ENCODE measurements at places on chromosomes 5 and 9.
A peak's percentile ranks its signal among the peaks of the same experiment; 100 is the strongest.

DNA sequence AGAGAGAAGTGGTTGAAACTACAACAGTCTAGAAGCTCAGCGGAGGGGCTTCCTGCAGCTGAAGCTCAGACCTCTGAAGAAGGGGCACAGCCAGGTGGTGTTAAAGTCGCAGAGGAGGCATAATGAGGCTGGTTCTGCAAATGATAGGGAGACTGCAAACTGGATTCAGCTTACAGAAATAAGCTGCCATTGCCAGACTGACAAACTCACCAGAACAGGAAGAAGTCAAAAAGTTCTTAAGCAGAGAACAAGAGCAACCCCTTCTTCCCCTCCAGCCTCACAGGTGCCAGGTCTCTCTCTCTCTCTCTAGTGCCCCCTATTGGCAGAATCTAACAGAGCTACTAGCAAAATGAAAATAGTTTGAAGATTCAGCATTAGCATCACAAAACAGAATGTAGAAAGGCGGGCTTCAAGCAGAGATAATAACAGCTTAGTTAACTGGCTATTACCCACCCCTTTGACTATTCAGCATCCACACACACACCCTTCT is 76.7 kb downstream of the GRAMD2B start:
- peak; percentile 11 for DNase-seq

GRCh38 chr5:77892061-77893010 is 116.2 kb upstream of the TBCA start:
- no peak for DNase-seq

GRCh38 chr5:143217065-143217803 is 186.3 kb downstream of the NR3C1 start:
- no peak for DNase-seq

DNA sequence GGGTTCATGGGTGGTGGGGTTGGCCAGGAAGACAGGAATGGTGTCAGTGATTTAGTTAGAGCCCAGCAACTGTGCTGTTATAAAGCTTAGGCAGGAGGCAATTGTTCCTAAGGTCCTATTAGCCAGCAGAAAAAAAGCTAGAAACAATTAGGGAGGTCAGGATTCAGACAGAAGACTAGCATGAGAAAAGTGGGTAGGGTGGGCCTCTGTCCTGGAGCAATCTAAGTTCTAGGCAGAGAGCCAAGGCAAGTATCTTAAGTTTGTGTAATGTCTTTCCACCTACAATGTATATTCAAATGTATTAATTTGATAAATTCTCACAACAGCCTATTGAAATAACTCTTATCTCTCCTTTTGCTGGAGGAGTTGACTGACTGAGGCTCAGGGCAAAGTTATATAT is 6.1 kb upstream of the ZFAND5 start:
- DNase-seq = no peak

- DNase-seq = no peak
These were observed 283.9 kb upstream of the ANKRD55 start for GRCh38 chr5:56517011-56517416.

DNA sequence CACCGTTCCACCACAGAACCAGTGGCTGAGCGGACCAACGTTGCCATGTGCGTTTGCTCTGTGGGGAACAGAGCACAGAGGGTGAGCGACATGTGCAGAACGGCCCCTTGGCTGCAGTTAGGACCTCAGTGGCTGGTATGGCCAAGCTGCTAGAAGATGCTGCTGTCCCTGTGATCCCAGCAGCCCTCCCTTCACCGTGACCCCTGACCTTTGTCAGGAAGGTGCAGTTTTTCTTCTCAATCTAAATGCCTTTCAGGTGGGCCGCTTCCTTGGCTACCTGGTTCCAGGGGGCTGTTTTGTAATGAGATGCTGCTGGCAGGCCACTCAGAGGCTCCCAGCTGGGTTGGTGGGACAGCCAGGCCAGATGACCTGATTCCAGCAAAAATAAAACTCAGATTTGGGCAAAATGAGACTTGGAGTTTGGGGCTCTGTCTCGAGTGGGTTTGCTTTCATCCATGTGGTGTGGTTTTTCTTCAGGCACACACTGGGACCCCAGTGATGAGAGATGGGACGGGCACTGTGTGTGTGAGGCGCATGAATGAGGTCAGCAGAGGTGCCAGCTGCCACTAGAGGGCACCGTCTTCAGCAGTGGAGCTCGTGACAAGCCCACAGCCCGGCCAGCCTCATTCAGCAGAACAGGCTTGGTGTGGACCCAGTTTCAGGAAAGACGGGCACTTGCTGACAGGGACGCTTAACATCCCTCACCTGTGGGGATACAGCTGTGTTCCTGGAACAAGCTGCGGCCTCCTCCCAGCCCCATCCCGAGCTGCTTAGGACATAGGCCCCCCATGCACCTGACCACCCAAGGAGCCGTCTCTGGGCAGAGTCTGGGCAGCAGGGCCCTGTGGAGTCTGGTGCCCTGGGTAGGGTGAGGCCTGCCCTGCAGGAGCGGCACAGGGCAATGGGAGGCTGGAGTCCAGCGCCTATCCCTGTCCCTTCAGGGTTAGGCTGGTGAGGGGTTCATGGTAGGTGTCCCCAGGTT is 4.1 kb downstream of the MRPS2 start:
- DNase-seq = peak; percentile 41

DNA sequence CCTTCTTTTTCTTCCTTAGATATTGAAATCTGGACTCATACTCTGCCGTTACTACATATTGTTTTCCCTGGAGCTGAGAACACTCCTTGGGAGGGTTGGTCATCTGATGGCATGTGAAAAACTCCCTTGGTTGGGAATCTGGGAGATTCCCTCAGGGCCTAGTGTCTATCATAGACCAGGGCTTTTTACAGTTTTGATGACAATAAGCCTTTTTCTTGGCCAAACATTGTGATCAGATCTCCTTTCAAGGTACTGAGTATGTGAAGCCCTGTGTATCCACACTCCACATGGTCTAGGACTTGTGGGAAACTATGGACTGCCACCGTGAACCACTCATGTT is 32.9 kb downstream of the TMEM252 start:
- DNase-seq = no peak

- no peak for DNase-seq
These were observed 44.8 kb downstream of the LURAP1L start for GRCh38 chr9:12819436-12820185.

DNA sequence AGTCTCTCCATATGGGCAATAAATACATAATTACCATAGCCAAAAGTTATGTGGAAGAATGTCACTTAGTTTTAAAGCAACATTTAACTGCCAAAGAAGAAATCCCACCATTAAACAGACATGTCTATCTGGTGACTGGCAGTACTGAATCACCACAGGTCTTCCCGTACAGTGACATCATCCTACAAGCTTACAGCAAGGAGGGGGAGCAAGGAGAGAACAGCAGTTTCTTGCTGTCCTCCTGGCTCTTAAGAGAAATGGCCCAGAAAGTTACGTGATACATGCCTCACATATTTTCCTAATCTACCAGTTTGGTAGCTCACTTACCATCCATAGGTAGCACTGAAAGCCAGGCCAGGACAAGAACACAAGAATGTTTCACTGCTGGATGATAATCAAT is 671.0 kb downstream of the DMRTA1 start:
- DNase-seq = no peak

GRCh38 chr5:146441896-146442295 is 5.2 kb upstream of the TCERG1 start:
- no peak for DNase-seq

DNA sequence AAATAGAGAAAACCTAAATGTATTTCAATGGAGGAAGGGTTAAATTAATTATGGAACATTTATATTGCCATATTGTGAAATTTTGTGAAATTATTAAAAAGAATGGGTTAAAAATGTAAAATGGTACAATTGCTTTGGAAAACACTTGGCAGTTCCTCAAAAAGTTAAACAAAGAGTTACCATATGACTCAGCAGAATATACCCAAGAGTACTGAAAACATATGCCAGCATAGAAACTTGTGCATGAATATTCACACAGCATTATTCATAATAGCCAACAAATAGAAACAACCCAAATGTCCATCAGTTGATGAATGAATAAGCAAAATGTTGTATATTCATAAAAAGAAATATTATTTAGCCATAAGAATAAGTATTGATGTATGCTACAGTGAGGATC is 181.0 kb upstream of the MAST4 start:
- DNase-seq = no peak

DNA sequence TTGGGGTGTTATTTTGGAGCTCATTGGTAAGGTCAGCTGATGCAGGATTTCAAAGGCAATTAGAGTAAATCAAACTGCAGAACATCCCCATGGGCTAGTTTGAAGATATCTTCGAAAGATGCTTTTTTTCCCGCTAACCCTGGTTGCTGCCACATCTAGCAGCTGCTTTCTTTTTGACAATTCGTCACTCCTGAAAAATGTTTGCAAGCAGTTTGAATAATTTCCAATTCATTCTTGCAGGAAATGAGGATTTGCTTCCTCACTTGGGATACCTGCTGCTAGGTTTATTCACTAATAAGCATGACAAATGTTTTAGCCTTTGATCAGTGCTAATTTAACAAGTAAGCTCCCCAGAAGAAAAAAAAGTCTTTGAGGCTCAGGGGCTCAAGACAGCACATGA is 649.6 kb upstream of the RORB start:
- DNase-seq = no peak

- no peak for DNase-seq
These were observed 50.9 kb upstream of the CEMIP2 start for GRCh38 chr9:71819115-71819739.

- DNase-seq = no peak
These were observed 687.0 kb upstream of the C9orf72 start for GRCh38 chr9:28260330-28260729.

DNA sequence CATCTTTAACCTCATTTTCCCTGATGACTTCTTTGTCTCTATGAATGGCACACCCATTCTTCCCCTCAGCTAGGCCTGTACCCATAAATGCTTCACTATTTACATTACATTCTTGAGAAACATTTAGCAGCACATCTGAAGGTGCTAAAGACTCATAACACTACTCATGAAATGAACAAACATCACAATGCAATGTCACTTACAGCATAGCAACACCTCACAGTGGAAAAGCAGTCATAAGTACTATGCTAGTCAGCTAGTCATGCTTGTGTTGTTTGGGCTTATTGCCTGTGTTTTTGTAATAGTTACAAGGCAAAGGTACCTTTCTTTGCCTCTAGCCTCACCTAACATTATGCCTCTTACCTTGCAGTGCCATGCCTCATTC is 228.9 kb downstream of the KIAA0825 start:
- no peak for DNase-seq

DNA sequence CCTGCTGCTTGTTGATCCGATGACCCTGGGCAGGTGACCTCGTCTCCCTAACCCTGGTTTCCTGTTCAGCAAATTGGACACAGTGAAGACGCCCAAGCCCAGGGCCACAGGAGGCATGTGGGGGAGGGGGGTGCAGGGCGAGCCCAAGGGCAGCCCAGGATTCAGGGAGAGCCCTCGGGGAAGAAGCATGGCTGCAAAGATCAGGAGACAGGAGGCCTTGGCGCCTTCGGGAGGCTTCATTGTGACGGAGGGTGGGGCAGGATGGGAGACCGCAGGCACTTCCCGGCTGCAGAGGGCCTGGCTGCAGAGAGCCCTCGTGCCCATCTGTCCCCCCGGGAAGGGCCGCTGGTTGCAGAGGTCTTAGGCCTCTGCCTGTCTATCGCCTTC is 6.2 kb downstream of the ASS1 start:
- no peak for DNase-seq

- no peak for DNase-seq
These were observed 153.9 kb downstream of the PRELID2 start for GRCh38 chr5:145681216-145681615.

DNA sequence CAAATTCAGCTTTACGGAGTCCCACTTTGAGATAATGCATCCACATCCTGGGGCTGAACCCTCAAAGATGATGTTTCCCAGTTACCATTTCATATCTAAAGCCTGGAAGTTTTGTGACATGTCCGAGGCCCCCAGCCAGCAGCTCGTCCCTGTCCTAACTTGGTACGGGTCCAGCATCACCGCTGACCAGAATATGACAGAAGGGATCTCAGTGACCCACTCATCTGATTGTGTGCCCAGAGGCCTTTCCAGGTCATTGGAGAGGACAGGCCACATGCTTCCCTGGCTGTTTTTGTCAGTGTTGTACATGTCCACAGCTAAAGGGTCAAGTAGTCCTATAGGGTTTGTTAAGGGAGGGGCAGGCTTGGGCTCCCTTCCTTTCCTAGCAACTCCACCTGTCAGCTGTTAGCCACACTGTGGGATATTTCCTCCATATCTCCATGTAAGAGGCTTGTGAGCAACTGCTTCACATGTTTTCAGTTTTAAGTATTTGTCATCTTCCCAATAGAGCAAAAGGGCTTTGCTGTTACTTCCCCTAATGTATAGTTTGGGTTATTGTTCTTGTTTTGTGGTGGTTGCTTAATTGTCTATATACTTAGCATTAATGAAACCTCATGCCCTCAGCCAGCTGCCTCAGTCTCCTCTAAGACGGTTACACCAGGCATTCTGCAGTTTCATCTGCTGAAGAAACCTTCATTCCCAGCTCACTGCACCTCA is 33.4 kb downstream of the SECISBP2 start:
- no peak for DNase-seq

- no peak for DNase-seq
These were observed 74.9 kb downstream of the UNC13B start for GRCh38 chr9:35236692-35237091.

- no peak for DNase-seq
These were observed 143.0 kb downstream of the RXRA start for GRCh38 chr9:134469041-134469875.

GRCh38 chr5:112142769-112143270 is 276.3 kb downstream of the EPB41L4A start:
- no peak for DNase-seq

GRCh38 chr9:116877072-116877471 is 190.0 kb downstream of the TRIM32 start:
- DNase-seq = no peak

DNA sequence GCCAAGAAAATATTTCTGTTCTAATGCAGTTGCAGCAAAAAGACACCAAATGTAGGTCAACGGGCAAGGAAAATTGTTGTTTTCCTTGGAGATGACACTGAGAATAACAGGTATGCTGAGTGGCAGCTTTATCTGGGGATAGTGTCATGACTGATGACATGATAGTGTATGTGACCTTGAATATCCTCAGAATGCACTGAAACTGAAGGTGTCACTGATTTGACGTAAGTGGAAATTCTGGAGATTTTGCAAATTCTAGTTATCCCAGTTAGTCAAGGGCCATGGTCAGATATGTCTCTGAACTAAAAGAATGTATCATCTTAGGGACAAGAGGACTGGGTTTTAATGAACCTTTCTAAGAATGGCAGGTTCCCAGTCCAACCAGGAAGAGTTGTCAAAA is 138.0 kb upstream of the C9orf72 start:
- DNase-seq = no peak

- no peak for DNase-seq
These were observed 1020.4 kb downstream of the CDH18 start for GRCh38 chr5:18967637-18968036.

GRCh38 chr5:145887976-145888574 is 15.3 kb upstream of the GRXCR2 start:
- no peak for DNase-seq
